ENCODE measurements at places on chromosomes 13 and 19. TPM values are rescaled to one million over a fixed set of nuclear protein-coding genes. Genes with fewer than 3 reads are reported as not detected.

DNA sequence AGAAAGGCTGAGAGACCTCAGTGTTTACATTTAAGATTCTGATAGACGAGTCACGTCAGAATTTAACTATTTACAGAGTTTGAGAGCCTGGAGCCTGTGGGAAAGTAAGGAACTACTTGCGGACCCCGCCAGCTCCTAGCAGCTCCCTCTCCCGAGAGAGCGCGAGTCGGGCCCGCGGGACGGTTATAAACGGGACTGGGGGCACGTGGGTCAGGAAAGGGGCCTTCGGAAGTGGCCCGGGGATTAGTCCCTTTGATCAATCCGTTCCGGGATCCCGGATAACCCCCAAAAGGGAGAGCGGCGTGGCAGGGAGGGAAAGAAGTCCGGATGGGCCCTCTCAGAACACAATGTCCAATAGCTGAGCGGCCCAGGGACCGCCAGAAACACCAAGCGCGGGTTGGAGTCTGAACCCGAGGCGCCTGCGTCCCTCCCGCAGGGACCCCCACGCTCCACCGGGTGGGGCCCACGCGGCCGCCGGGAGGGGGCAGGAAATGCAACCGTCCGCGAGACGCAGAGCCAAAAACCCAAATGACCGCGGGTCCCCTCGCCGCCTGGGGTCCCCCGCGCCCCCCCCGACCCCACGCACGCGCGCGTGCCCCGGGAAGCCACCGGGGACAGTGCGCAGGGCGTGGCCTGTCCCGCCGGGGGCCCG lies 3.6 kb downstream of the ZIC5 start:
- peak overlapping the region; percentile 58 for H3K4me3 ChIP-seq
- no peak overlapping the region for H3K27ac ChIP-seq
- DNase-seq, result no peak
- H3K27me3 ChIP-seq, result peaks cover 98% of the 10 kb centered on the region

GRCh38 chr19:35736913-35737886 lies 5.1 kb downstream of the IGFLR1 start:
- H3K27me3 ChIP-seq, result no peaks in the 10 kb centered on the region
- DNase-seq, result no peak
- no peak overlapping the region for H3K4me3 ChIP-seq
- H3K36me3 ChIP-seq, result peaks cover 58% of the 10 kb centered on the region
- no peak overlapping the region for H3K27ac ChIP-seq
- H3K4me1 ChIP-seq, result peaks cover 25% of the 10 kb centered on the region

- H3K27ac ChIP-seq, result no peak overlapping the region
- no peaks in the 10 kb centered on the region for H3K27me3 ChIP-seq
- no peak overlapping the region for H3K4me3 ChIP-seq
- no peak for DNase-seq
- H3K36me3 ChIP-seq, result no peaks in the 10 kb centered on the region
Observed at GRCh38 chr13:34847766-34848165, 94.3 kb upstream of the NBEA start.

GRCh38 chr13:29170436-29171082 lies 350.4 kb downstream of the MTUS2 start:
- H3K4me1 ChIP-seq, result peaks cover 12% of the 10 kb centered on the region
- no peak for DNase-seq
- no peaks in the 10 kb centered on the region for H3K36me3 ChIP-seq
- H3K27me3 ChIP-seq, result no peaks in the 10 kb centered on the region
- no peak overlapping the region for H3K27ac ChIP-seq

DNA sequence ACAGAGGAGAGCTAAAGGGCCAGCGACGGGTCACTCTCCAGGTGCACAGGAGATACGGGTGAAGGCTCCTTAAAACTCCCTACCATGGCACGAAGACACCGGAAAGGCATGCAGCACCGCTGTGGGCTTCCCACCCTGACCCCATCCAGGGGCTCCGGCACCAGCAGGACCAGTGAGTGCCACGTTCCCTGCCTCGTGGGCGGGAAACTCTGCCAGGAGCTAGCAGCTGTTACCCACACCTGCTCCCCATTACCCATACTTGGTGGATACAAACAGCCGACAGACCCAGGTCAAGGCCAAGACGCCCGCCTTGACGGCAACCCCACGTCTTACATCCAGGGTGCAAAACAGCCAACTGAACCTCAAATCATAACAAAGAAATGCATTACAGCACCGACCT lies 56.7 kb downstream of the GNG7 start:
- H3K4me1 ChIP-seq, result peaks cover 4% of the 10 kb centered on the region
- no peak overlapping the region for H3K27ac ChIP-seq
- no peaks in the 10 kb centered on the region for H3K36me3 ChIP-seq
- DNase-seq, result no peak
- no peak overlapping the region for H3K4me3 ChIP-seq

DNA sequence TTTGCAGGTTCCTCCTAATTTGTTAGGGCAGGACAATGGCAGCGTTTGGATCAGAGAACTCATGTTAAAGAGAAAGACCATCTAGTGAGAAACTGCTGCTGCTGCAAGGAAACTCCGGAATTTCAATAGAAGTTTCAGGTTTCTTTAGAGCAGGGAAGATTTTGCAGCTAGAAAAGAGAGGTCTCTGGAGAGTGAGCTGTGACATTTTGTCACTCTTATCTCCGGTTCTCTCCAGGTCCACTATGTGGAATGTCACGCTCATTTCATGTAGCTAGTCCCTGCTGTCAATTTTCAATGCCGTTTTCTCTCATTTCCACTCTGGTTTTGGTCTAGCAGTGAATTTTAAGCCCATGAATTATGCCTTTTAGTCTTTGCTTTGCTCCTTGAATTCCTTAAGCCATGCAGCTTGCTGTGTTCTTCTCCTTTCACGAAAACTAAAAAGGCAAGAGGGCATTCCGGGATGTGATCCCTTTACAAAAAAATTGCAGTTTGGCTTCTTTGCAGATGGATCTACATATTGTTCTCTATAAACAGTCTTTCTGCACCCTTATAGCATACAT lies 46.7 kb upstream of the POSTN start:
- no peak overlapping the region for H3K4me3 ChIP-seq
- DNase-seq, result no peak
- H3K4me1 ChIP-seq, result no peaks in the 10 kb centered on the region
- H3K27me3 ChIP-seq, result no peaks in the 10 kb centered on the region
- H3K27ac ChIP-seq, result no peak overlapping the region

DNA sequence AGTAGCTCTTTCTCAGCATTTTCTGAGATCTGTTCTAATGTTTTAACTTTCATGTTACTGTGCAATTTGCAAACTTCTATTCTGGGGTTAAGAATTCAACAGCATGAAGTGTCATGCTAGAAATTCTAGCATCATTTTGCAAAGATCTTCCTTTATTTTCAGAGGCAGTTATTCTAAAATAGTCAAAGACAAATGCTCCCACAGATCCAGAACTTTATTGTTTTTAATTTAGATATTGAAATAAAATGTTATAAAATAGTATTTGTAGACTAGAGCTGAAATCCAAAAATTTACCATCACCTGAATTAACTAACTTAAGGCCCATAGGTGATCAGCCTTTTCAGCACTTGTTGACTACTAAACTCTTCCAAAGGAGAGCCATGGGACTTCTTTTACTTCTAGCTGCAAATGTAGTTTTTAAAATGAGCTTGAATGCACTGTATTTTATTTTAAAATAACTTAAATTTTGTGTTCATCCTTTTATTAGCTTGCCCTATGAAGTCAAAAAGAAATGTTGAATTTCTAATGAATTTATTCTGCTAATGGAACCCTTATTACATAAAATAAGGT lies 3.2 kb downstream of the MAB21L1 start:
- peaks cover 20% of the 10 kb centered on the region for H3K4me1 ChIP-seq
- no peaks in the 10 kb centered on the region for H3K36me3 ChIP-seq
- no peak for DNase-seq
- no peak overlapping the region for H3K27ac ChIP-seq

GRCh38 chr13:110629735-110630134 lies 14.4 kb downstream of the NAXD start:
- no peaks in the 10 kb centered on the region for H3K27me3 ChIP-seq
- peaks cover 45% of the 10 kb centered on the region for H3K4me1 ChIP-seq
- no peak for DNase-seq
- no peak overlapping the region for H3K4me3 ChIP-seq

- DNase-seq, result no peak
- no peak overlapping the region for H3K4me3 ChIP-seq
- H3K36me3 ChIP-seq, result peaks cover 70% of the 10 kb centered on the region
- no peak overlapping the region for H3K27ac ChIP-seq
- H3K27me3 ChIP-seq, result peaks cover 30% of the 10 kb centered on the region
- peaks cover 40% of the 10 kb centered on the region for H3K4me1 ChIP-seq
Observed at GRCh38 chr19:58392945-58393724, 2.3 kb upstream of the RNF225 start.

- no peaks in the 10 kb centered on the region for H3K36me3 ChIP-seq
- no peak for DNase-seq
- no peak overlapping the region for H3K27ac ChIP-seq
- no peaks in the 10 kb centered on the region for H3K27me3 ChIP-seq
- no peak overlapping the region for H3K4me3 ChIP-seq
Observed at GRCh38 chr13:71274923-71275608, 591.9 kb downstream of the DACH1 start.

- DNase-seq, result no peak
- H3K4me1 ChIP-seq, result no peaks in the 10 kb centered on the region
Observed at GRCh38 chr13:99884913-99885312, 86.7 kb downstream of the ZIC5 start.

DNA sequence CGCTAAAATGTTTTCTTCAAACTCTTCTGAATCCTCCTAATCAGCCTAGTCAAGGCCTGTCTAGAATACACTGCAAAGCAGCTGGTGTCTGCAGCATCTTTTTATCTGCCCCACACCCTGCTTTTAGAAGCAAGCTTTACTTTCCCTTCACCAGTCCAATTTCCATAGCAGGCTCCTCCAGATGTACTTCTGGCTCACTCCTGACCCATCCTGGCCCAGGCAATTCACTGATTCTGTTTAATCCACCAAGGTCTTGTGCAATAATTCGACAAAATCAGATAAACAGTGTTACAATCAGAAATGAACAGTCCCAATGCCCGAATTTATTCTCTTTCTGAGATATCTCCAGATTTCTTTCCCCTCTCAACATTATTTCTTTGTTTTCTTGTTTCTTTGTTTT lies 415.2 kb upstream of the SGCG start:
- H3K4me3 ChIP-seq, result no peak overlapping the region
- H3K4me1 ChIP-seq, result no peaks in the 10 kb centered on the region
- H3K27me3 ChIP-seq, result no peaks in the 10 kb centered on the region
- no peak for DNase-seq
- no peak overlapping the region for H3K27ac ChIP-seq
- no peaks in the 10 kb centered on the region for H3K36me3 ChIP-seq

DNA sequence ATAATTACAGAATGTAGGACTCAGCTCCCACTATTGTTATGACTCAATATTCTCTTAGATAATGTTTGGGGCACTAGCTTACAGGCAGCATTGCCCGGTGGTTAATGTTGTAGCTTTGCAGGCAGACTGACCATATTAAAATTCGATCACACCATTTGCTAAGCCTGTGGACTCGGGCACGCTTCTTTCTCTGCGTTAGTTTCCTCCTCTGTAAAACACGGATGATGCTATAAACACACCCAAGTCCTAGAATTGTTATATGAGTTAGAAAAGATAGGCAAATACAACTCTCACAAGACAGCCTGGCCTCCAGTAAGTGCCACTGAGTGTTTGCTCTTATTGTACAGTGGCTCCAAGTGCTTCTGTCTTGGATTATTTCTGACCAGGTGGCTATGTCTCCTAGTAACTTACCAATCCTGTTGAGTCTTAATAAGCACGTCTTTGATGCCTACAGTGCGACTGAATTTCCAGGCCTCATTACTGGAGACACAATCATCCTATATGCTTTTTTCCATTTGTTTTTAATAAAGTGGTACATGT lies 50.0 kb upstream of the ALOX5AP start:
- no peak overlapping the region for H3K27ac ChIP-seq
- DNase-seq, result no peak
- H3K27me3 ChIP-seq, result no peaks in the 10 kb centered on the region
- H3K4me1 ChIP-seq, result peaks cover 4% of the 10 kb centered on the region

GRCh38 chr13:101535192-101535746 lies 82.8 kb downstream of the ITGBL1 start:
- H3K36me3 ChIP-seq, result no peaks in the 10 kb centered on the region
- no peaks in the 10 kb centered on the region for H3K27me3 ChIP-seq
- no peak overlapping the region for H3K4me3 ChIP-seq
- no peaks in the 10 kb centered on the region for H3K4me1 ChIP-seq
- no peak for DNase-seq

- H3K36me3 ChIP-seq, result peaks cover 6% of the 10 kb centered on the region
- no peaks in the 10 kb centered on the region for H3K27me3 ChIP-seq
- H3K4me1 ChIP-seq, result peaks cover 40% of the 10 kb centered on the region
- peak overlapping the region; percentile 49 for H3K27ac ChIP-seq
- DNase-seq, result peak; percentile 45
- H3K4me3 ChIP-seq, result no peak overlapping the region
Observed at GRCh38 chr13:99312493-99312883, 5.3 kb upstream of the GPR183 start.

- no peaks in the 10 kb centered on the region for H3K4me1 ChIP-seq
- H3K4me3 ChIP-seq, result no peak overlapping the region
- H3K27me3 ChIP-seq, result peaks cover 40% of the 10 kb centered on the region
- no peak for DNase-seq
- H3K36me3 ChIP-seq, result no peaks in the 10 kb centered on the region
Observed at GRCh38 chr19:48033604-48034003, 10.3 kb downstream of the CABP5 start.

DNA sequence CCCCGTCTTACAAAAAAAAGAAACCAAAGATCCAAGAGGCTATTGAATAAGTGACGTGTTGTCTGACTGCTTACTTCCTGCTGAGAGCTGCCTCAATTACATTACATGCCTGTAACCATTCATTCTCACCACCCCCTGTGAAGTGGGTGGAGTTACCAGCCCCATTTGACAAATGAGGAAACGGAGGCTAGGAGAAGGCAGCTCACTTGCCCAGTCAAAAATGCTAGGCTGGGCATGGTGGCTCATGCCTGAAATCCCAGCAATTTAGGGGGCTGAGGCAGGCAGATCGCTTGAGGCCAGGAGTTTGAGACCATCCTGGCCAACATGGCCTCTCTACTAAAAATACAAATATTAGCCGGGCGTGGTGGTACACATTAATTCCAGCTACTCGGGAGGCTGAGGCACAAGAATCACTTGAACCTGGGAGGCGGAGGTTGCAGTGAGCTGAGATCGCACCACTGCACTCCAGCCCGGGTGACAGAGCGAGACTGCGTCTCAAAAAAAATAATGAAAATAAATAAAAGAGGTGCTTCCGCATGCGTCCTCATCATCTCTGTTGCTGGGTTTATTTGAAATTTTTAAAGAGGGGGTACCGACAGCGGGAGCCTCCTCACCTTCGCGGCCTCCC lies 499 bp downstream of the LSM7 start:
- H3K4me3 ChIP-seq, result peak overlapping the region; percentile 97
- H3K27ac ChIP-seq, result peak overlapping the region; percentile 88

The C13orf46 gene
- total RNA-seq, result 0.33 TPM

The SULT2A1 gene
- total RNA-seq, result not detected

The SERPINE3 gene
- not detected for total RNA-seq

The DMKN gene
- 7.9 TPM for total RNA-seq

The ZNF626 gene
- total RNA-seq, result 7.8 TPM

The CRLF1 gene
- 20.0 TPM for total RNA-seq

The ACP5 gene
- 3.1 TPM for total RNA-seq

The MEIS3 gene
- 3.2 TPM for total RNA-seq

The LGALS7B gene
- not detected for total RNA-seq

The SPRED3 gene
- 0.71 TPM for total RNA-seq

The ANKLE1 gene
- 0.11 TPM for total RNA-seq

The C19orf18 gene
- total RNA-seq, result 2.1 TPM

The PRRG2 gene
- 0.88 TPM for total RNA-seq

The HNRNPUL1 gene
- total RNA-seq, result 103 TPM

The CEACAM4 gene
- total RNA-seq, result 0.25 TPM

Measured in left ventricle myocardium inferior (tissue), 1 donor.